ENCODE measurements at places on chromosomes 6 and 20. TPM values are rescaled to one million over a fixed set of nuclear protein-coding genes. Genes with fewer than 3 reads are reported as not detected.
A peak's percentile ranks its signal among the peaks of the same experiment; 100 is the strongest.

- H3K4me1 ChIP-seq = no peaks in the 10 kb centered on the region
- H3K27ac ChIP-seq = no peak overlapping the region
- peaks cover 23% of the 10 kb centered on the region for H3K36me3 ChIP-seq
- H3K27me3 ChIP-seq = no peaks in the 10 kb centered on the region
Measured at GRCh38 chr6:170027647-170028043, 263.2 kb downstream of the DLL1 start.

DNA sequence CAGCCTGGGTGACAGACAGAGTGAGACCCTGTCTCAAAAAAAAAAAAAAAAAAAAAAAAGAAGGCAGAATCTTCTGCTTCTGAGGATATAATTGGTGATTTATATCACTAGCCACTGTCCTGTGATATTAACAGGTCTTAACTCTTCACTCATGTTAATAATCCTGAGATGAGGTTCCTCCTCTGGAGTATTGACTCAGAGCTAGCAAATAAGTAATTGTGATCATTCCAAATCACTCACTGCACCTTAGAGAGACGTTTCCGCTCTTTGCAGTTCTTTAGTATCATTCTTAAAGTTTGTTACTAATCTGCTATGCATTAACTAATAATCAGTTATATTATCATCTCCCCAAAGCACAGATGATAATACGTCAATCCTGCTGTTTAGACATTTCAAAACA lies 41.6 kb upstream of the NOX3 start:
- DNase-seq = no peak
- peaks cover 6% of the 10 kb centered on the region for H3K36me3 ChIP-seq
- no peak overlapping the region for H3K27ac ChIP-seq
- H3K27me3 ChIP-seq = no peaks in the 10 kb centered on the region
- peaks cover 51% of the 10 kb centered on the region for H3K4me1 ChIP-seq

DNA sequence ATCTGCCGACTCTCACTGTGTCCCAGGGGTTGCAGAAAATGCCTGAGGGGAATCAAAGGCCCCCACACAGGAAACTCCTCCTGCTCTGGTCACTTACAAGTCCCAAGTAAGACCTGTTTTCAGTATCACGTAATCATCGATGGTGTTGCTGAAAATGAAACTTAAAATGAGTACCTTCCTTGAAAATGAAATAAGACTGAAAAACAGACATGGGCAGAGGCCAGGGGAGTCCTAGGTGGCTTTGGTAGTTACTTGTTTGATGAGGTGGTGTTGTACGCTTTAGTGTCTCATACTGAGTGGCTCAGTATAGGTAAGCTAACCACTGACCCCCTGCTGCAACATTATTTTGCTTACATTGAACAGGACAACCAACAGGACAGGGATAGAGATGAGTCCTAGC lies 43.0 kb upstream of the SYNCRIP start:
- peaks cover 4% of the 10 kb centered on the region for H3K36me3 ChIP-seq
- H3K4me1 ChIP-seq = no peaks in the 10 kb centered on the region
- DNase-seq = no peak
- H3K27me3 ChIP-seq = peaks cover 4% of the 10 kb centered on the region

- peaks cover 11% of the 10 kb centered on the region for H3K36me3 ChIP-seq
- H3K27ac ChIP-seq = no peak overlapping the region
- no peak for DNase-seq
- H3K27me3 ChIP-seq = peaks cover 72% of the 10 kb centered on the region
- peak overlapping the region; percentile 44 for H3K4me3 ChIP-seq
Measured at GRCh38 chr20:38730167-38730988, 6.1 kb downstream of the SLC32A1 start.

DNA sequence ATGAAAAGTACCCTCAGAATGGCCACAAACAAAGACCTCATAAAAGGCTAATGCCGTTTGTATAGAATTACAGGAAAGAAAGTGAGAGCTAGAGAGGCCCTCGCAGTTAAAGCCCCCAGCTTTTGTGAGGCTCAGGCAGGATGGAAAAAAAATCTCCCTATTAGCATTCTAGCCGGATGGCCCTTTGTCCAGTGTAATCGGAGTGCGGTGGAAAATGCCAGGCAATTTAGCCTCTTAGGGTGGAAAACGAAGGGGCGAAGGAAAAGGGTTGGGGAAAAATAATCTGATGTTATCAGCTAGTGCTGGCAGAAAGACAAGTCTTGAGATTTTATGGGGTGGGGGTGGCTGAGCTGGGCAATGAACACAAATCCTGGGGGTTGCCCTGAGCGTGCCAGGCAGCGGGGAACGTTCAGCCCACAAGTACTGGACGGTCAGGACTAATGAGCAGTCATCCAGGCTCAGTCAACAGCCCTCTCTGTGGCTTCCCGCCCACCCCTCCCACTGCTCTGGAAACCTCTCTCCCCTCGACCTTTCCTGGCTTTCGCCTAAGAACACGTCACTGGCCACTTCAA lies 92.4 kb downstream of the PSMG4 start:
- peaks cover 7% of the 10 kb centered on the region for H3K4me1 ChIP-seq
- DNase-seq = no peak
- H3K4me3 ChIP-seq = no peak overlapping the region
- H3K36me3 ChIP-seq = no peaks in the 10 kb centered on the region
- peaks cover 50% of the 10 kb centered on the region for H3K27me3 ChIP-seq
- no peak overlapping the region for H3K27ac ChIP-seq

DNA sequence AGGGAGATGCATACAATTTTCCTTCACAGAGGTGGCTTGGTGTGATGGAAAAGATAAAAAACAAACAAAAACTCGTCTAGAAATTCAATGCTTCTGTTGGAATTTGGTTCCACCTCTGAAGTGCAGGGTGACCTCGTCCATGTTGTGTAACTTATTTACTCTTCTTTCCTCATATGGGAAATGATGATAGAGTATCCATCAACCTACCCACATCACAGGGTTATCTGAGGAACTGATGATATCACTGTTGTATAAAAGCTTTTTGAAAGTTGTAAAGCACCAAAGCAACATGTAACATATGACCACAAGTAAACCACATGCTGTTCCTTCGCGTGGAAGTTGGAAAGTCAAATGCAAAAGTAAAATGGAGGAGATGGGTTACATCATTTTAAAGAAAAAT lies 212.0 kb upstream of the SGK1 start:
- H3K4me3 ChIP-seq = no peak overlapping the region
- peaks cover 4% of the 10 kb centered on the region for H3K36me3 ChIP-seq
- no peak for DNase-seq
- H3K27ac ChIP-seq = no peak overlapping the region

- DNase-seq = no peak
- peaks cover 19% of the 10 kb centered on the region for H3K36me3 ChIP-seq
- peaks cover 8% of the 10 kb centered on the region for H3K4me1 ChIP-seq
- no peaks in the 10 kb centered on the region for H3K27me3 ChIP-seq
Measured at GRCh38 chr20:62263396-62263795, 25.1 kb downstream of the OSBPL2 start.

GRCh38 chr20:3046677-3047462 lies 1.0 kb downstream of the MRPS26 start:
- no peak for DNase-seq
- H3K4me1 ChIP-seq = peaks cover 22% of the 10 kb centered on the region
- peaks cover 12% of the 10 kb centered on the region for H3K36me3 ChIP-seq
- no peak overlapping the region for H3K27ac ChIP-seq
- H3K4me3 ChIP-seq = peak overlapping the region; percentile 92
- peaks cover 1% of the 10 kb centered on the region for H3K27me3 ChIP-seq

Gene DEF6
- 4.2 TPM for total RNA-seq
